ENCODE measurements at places on chromosomes 2 and 18.
A peak's percentile ranks its signal among the peaks of the same experiment; 100 is the strongest.

GRCh38 chr2:37391711-37392110 is 47.3 kb downstream of the QPCT start:
- no peak for DNase-seq

- no peak for DNase-seq
Measured at GRCh38 chr2:69815717-69816116, 13.7 kb upstream of the GMCL1 start.

GRCh38 chr18:39591649-39592048 is 2026.1 kb upstream of the CELF4 start:
- no peak for DNase-seq

- DNase-seq = no peak
Measured at GRCh38 chr18:44788334-44788733, 107.6 kb downstream of the SETBP1 start.

DNA sequence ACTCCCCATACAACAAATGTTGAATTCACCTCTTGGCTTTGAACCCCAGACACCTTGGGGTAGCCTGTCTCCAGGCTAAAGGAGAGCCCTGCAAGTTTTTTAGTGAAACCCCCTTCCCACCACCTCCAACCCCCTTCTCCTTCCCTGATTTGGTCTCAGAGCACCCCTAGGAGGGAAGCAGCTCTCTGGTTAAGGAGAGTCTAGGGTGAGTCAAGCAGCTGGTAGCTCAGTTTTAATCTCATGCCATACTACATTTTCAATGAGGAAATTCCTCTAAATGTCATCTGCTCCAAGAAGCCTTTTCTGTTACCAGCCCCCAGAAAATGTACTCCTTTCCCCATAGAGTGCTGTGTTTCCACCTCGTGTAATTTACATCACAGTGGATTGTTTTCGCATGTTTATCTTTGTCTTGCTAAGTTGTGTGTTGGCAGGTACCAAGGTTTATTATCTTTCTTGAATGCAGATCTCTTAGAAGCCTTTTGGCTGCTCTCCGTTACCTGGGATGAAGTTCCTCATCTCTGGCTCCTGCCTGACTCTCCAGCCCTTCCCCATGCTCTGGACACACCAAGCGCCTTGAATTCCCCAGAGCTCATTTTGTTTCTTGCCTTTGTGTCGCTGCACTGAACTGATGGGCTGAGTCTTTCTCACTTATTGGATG is 82.2 kb downstream of the ASAP2 start:
- no peak for DNase-seq

GRCh38 chr2:215969131-215969841 is 44.1 kb downstream of the MREG start:
- no peak for DNase-seq

DNA sequence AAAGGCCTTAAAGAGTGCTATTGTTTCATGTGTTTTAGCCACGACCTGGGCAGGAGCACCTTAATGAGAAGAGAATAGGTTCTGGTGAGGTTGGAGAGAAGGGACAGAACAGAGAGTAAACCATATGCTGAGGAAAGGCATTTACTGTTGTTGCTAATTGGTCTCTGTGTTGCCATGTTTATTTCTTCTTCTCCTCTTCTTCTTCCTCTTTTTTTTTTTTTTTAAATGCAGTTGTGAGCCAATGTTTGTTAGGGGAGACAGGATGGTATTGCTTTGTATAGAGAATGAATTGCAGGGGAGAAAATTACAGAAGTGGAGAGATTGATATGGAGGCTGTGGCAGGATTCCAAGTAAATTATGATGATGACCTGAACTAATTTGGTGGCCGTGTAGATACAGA is 2.6 kb downstream of the SCN9A start:
- DNase-seq = no peak

- DNase-seq = no peak
Measured at GRCh38 chr2:217658806-217659205, 344.0 kb downstream of the TNS1 start.

DNA sequence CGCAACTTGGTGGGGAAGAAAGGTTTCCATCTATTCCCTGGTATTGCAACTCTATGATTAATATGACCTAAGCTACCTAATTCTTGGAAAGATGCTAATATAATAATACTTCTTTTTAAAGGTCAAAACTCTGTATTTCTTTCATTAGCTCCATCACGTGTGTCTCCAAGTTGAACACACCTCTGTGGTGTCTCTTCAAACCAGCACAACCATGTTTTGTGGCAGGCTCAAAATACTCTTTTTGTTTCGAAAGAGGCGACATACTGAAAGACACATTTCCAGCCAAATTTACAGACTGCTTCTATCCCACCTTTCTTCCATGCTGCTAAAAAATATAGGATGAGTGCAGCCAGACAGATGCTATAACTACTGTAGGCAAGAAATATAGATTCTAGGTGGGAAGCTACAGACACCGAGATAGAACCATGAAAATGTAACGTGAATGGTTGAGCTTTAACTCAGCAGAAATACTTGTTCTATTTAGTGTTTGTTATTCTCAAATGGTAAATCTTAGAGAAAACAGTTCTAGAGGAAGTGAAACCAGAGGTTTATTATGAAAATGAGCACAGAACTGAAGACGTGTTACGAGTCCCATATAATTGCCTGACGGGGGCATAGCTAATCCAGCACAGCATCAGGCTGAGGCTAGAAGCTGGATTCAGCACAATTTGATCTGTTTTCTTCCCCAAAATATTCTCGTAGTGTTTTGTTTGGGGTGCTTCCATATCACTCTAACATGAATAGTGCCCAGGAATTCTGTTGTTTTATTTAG is 991.5 kb upstream of the FANCL start:
- DNase-seq = no peak

GRCh38 chr18:12890964-12891363 is 6.9 kb upstream of the PTPN2 start:
- DNase-seq = no peak

- DNase-seq = no peak
Measured at GRCh38 chr2:181459621-181460021, 2.4 kb downstream of the ITGA4 start.

DNA sequence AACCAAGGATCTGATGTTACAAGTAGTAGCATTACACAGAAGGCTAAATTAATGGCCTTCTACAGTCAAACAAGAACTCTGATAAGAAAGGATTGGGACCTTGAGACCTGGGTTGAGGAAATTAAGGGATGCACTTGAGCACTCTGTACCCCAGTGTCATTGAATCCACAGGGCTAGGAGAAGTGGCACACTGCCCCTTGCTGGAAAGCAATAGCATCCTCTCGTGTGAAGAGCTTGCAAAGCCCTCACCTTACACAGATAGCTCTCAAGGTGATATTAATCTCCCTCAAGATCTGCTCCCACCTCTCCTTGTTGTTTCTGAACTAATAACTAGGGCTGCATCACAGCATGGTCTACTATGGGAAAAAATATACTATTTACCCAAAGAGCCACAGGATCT is 26.5 kb upstream of the CHST9 start:
- no peak for DNase-seq

- no peak for DNase-seq
Measured at GRCh38 chr18:56995579-56996188, 151.2 kb upstream of the BOD1L2 start.

DNA sequence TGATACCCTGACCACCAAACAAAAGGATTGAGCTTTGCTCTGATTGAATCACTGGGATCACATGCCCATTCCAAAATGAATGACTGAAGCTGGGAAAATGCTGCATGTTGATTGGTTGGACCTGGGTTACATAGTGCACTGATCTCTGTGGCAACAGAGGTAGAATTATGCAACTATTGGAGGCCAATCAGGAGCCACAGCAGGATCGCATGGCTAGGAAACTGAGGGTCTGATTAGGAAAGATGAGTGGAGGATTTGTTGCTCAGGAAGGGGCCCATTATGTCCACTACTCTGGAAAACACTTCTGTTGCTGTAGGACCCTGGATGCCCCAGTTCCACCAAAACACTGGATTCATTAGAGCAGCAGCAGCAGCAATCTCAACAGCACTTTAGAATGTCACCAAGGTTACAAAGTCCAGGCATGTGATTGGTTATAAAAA is 25.9 kb upstream of the SGPP2 start:
- DNase-seq = no peak

GRCh38 chr18:61282926-61283325 is 50.3 kb upstream of the CDH20 start:
- DNase-seq = no peak

DNA sequence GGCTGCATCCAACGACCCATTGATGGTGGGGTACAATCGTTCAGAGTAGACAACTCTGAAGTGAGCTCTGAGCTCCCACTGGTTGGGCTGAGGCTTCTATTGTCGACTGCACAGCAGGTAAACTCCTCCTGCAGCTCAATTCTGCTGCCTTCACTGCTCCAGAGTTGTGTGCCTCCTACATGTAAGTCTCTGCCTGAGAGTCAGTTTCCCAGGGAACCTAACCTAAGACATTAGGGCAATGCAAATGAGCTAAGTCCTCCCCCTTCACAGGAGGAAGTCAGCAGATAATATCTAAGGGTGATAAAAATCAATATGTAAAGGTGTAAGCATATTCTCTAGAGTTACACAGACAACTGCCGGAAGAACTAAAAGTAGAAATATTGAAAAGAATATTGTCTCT is 22.5 kb upstream of the ACYP2 start:
- DNase-seq = no peak

DNA sequence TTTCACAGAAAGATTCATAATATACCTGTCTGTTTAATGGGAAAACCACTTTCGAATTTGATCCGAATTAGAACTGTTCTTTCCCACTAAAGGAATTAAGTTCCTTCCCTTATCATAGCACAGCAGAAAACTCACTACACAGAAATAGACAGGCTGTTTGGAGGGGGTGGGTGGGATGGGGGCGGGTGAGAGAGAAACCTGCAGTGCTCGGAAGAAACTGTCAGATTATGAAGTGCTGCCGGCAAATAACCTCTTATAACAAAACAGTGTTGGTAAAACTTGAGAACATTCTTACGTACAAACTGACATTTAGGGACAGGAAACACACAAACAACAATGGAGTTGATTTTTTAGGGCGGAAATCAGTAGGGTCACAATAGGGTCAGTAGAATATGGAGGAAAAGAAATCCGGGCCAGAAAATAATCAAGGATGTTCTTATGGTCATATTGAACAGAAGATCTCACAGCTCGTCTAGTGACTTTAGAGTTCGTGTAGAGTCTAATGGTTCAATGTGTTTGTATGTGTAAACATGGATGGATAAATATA is 756.0 kb upstream of the LRATD1 start:
- DNase-seq = no peak

DNA sequence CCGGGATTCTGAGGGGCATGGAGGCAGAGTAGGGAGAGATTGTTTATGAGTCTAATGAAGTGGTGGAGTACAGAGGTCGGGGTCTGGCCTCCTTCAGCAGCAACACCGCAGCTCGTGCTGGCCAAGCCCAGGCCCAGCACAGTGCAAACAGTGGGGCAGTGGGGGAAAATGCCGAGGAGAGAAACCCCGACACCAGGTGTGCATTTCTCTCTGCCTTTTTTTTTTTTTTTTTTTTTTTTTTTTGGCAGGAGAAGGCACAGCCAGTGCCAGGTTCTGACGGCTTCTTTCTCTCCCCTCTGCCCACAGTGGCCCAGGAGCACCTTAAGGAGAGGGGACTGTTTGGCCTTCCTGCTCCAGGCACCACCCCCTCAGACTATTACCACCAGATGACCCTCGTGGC is 219.3 kb downstream of the GLI2 start:
- DNase-seq = no peak

- no peak for DNase-seq
Measured at GRCh38 chr2:46339676-46340459, 42.7 kb downstream of the EPAS1 start.

GRCh38 chr18:58997811-58998337 is 133.2 kb downstream of the ZNF532 start:
- DNase-seq = no peak

GRCh38 chr18:34871435-34871834 is 161.3 kb downstream of the DTNA start:
- no peak for DNase-seq

GRCh38 chr2:19644763-19645162 is 257.0 kb downstream of the TTC32 start:
- no peak for DNase-seq

DNA sequence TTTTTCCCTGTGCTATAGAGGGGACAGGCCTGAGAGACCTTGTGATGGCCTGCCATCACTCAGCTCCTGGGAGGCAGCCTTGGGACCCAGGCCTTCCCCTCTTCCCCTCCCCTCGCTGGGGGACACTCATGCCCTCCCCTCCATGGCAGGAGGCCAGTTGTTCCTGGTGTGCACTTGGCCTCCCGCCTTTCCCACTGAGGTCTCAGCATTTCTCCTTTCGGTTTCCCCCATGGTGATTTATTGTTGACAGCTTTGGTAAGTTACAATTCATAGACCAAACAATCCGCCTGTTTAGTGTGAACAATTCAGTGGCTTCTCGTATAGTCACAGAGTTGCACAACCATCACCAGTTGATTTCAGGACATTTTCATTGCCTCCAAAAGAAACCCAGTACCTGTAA is 10.2 kb upstream of the CNDP1 start:
- no peak for DNase-seq

DNA sequence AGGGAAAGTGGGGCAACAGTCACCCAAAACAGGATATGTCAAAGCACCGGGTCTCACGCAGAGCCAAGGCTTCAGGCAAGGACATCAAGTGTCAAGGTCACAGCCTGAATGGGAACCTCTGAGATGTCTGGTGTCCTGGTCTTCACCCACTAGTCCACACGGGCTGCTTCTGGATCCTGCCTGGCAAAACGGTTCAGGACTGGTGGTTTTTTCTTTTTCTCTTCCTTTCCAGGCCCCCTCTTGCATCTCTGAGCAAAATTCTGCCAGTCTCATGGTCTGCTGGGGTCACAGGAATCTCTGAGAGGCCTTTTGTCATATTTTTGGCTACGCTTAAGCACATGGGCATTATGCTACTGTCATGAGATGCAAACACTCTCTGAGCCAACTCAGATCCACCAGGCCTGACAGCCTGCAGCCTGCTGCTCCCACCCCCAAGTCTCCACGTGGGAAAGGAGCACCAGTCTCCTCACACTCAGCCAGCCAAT is 518.2 kb upstream of the ZEB2 start:
- DNase-seq = no peak

DNA sequence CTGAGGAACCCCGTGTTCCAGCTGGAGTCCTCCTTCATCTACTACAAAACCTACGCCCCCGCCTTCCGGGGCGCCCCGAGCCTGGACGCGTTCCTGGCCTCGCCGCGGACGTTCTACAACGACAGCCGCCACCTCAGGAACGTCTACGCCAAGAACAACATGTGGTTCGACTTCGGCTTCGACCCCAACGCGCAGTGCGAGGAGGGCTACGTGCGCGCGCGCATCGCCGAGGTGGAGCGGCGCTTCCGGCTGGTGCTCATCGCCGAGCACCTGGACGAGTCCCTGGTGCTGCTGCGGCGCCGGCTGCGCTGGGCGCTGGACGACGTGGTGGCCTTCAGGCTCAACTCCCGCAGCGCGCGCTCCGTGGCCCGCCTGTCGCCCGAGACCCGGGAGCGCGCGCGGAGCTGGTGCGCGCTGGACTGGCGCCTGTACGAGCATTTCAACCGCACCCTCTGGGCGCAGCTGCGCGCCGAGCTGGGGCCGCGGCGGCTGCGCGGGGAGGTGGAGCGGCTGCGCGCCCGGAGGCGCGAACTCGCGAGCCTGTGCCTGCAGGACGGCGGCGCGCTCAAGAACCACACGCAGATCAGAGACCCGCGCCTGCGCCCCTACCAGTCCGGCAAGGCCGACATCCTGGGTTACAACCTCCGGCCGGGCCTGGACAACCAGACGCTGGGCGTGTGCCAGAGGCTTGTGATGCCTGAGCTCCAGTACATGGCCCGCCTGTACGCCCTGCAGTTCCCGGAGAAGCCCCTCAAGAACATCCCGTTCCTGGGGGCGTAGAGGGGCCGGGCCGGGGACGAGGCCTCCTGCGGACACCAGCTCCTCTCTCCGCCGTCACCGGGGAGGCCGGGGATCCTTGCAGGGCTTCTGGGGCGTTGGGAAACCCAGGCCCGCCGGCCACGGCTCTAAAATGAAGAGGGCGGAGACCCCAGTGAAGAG is 5.3 kb upstream of the NEU4 start:
- DNase-seq = peak; percentile 32
